ENCODE measurements at places on chromosomes 3 and 15. TPM values are rescaled to one million over a fixed set of nuclear protein-coding genes. Genes with fewer than 3 reads are reported as not detected.
A peak's percentile ranks its signal among the peaks of the same experiment; 100 is the strongest.

- H3K4me1 ChIP-seq = no peaks in the 10 kb centered on the region
- no peak overlapping the region for H3K27ac ChIP-seq
- no peak for DNase-seq
- H3K4me3 ChIP-seq = no peak overlapping the region
- no peaks in the 10 kb centered on the region for H3K36me3 ChIP-seq
Observed at GRCh38 chr3:86951322-86951721, 39.6 kb downstream of the VGLL3 start.

GRCh38 chr15:58478579-58478978 lies 46.8 kb downstream of the LIPC start:
- no peak overlapping the region for H3K4me3 ChIP-seq
- H3K36me3 ChIP-seq = no peaks in the 10 kb centered on the region
- no peaks in the 10 kb centered on the region for H3K27me3 ChIP-seq
- no peak overlapping the region for H3K27ac ChIP-seq

DNA sequence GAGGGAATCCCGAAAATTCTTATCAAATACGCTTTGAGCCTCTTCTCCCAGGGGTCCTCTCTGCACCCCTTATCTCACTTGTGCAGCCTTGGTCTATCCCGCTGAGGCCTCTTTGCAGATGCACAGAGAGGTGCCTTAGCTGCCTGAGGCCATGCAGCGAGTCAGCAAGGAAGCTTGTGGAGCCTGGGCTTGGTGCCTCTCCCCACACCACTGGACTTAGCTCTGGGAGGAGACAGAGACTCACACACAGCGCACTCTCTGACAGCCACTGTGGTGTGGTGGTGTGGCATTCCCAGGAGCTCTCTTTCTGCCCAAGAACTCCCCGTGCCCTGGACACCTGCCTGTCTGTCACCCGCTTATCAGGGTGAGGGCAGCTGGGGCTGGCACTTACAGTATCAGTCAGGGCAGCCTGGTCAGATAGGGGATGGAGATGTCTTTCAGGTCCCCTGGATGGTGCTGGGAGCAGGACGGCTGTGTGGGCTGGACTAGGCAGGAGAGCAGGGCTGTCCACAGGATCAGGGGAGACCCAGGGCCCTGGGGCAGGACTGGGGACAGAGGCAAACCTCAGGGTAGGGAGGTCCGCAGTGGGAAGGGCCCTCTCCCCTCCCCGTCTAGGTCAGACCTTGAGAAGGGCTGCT lies 10.2 kb upstream of the LINGO1 start:
- H3K4me3 ChIP-seq = no peak overlapping the region
- no peak overlapping the region for H3K27ac ChIP-seq
- H3K36me3 ChIP-seq = no peaks in the 10 kb centered on the region

DNA sequence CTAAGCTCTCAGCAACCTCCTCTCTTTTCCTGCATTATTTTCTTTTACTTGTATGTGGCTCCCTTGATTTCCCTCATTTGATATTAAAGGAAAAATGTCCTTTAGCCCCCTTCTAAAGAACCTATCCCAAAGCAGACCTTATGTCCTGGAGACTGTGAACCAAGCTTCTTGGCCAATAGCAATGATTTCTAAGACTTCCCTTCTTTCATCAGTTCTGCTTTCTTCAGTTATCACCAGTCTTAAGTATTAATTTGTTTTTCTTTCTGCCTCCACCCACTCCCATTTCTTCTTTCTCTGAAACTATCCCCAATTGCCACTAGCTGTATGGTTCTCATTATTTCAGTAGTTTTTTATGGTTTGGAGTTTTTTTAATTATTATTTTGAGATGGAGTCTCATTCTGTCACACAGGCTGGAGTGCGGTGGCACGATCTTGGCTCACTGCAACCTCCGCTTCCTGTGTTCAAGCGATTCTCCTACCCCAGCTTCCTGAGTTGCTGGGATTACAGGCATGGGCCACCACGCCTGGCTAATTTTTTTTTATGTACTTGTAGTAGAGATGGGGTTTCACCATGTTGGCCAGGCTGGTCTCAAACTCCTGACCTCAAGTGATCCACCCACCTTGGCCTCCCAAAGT lies 12.1 kb downstream of the TMOD3 start:
- DNase-seq = no peak
- peaks cover 3% of the 10 kb centered on the region for H3K36me3 ChIP-seq
- no peaks in the 10 kb centered on the region for H3K27me3 ChIP-seq
- H3K4me3 ChIP-seq = no peak overlapping the region
- H3K27ac ChIP-seq = no peak overlapping the region

DNA sequence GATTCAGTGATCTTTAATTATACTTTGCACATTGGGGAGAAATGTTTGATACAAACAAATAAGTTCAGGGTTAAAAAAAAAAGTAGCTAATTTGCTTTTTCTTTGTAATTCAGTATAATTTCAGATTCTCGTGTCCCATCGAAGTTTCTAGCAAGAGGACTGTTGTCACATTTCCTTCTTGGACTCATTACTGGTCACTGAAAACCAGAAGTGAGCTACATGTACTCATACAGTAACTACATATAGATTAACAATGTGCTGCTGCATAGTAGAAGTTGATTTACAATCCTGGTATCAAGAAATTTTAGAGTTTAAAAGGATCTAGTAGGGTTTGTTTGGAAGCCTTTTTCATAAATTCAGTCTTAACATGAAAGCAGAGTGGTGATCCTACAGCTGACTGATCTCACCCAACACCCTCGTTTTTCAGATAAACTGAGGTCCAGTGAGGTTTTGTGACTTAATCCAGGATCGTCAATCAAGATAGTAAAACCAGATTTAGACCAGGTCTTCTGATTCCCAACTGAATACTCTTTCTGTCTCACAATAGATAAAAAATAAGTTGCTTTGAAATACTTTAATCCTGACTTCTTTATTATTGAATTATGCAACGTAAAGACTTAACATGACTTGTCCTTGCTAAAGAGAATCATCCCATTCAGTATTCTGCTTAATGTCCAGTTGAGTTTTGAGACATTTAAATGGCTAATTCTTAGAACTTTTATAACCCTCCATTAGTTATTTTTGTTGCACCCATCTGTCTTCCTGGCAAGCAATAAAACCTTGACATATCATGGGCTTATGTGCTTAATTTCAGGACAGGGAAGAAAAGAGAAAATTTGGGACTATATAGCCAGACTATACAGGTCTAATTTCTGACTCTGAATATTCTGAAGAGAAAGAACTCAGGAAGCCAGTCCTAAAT lies 2.8 kb downstream of the SEC62 start:
- peak overlapping the region; percentile 99 for H3K27ac ChIP-seq
- H3K4me3 ChIP-seq = peak overlapping the region; percentile 99
- DNase-seq = no peak
- peaks cover 59% of the 10 kb centered on the region for H3K36me3 ChIP-seq
- peaks cover 84% of the 10 kb centered on the region for H3K4me1 ChIP-seq
- H3K27me3 ChIP-seq = no peaks in the 10 kb centered on the region

DNA sequence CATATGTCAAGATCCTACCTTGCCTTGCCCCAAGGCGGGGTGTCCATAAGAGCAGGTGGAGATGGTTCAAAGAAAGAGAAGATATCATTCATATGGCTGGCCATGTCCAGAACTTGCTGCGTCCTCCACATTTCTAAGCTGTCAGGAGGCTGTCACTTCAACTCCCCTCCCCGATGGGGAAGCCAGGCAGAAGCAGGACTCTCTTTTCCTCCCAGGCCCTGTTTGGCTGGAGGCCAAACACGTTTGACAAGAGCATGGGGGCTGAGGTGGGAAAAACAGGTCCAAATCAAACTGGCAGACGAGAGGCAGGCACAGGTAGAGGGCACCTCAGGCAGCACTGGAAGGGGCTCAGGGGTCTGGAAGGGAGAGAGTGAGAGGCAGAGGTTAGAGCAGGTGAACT lies 37.7 kb downstream of the MESD start:
- no peak overlapping the region for H3K4me3 ChIP-seq
- no peak for DNase-seq
- H3K27ac ChIP-seq = no peak overlapping the region
- no peaks in the 10 kb centered on the region for H3K27me3 ChIP-seq
- no peaks in the 10 kb centered on the region for H3K4me1 ChIP-seq

DNA sequence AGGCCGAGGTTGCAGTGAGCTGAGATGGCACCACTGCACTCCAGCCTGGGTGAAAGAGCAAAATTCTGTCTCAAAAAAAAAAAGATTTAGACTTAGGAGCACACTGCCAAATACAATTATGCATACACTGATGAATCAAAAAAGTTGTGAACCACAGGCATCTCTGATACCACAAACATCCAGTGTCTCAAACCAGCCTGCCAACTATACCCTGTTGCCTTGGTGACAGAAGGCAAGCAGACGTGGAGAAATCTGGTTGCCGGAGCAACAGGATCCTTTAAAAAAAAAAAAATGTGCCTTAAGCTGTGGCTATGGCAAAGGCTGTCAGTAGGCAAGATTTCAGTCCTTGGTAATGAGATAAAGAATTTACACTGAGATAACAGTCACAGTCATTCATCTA lies 202.3 kb downstream of the NEK10 start:
- no peaks in the 10 kb centered on the region for H3K27me3 ChIP-seq
- no peak for DNase-seq
- peaks cover 7% of the 10 kb centered on the region for H3K4me1 ChIP-seq
- no peaks in the 10 kb centered on the region for H3K36me3 ChIP-seq

DNA sequence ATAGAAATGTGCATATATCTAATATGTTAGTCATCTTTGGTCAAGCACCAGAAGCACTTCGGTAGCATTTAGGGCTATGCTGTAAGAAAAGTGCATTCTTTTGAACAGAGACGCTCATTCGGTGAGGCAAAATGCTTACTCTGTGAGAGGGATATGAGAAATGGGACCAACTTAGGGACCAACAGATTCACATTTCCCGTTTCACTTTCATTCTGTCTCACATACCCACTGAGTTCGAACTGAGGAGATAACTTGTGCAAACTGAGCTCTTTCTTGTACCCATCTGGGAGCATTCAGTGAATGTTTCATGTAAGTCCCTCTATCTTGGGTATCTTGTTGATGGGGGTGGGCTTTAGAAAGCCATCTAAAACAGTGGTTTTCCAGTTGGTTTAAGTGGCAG lies 135.3 kb downstream of the FEZF2 start:
- no peak overlapping the region for H3K4me3 ChIP-seq
- DNase-seq = no peak
- H3K4me1 ChIP-seq = peaks cover 8% of the 10 kb centered on the region
- H3K27me3 ChIP-seq = no peaks in the 10 kb centered on the region
- H3K36me3 ChIP-seq = no peaks in the 10 kb centered on the region
- H3K27ac ChIP-seq = no peak overlapping the region

GRCh38 chr15:33358306-33358705 lies 47.5 kb downstream of the RYR3 start:
- H3K4me3 ChIP-seq = no peak overlapping the region
- no peaks in the 10 kb centered on the region for H3K4me1 ChIP-seq
- H3K27me3 ChIP-seq = peaks cover 2% of the 10 kb centered on the region
- DNase-seq = no peak
- H3K27ac ChIP-seq = no peak overlapping the region
- H3K36me3 ChIP-seq = no peaks in the 10 kb centered on the region

DNA sequence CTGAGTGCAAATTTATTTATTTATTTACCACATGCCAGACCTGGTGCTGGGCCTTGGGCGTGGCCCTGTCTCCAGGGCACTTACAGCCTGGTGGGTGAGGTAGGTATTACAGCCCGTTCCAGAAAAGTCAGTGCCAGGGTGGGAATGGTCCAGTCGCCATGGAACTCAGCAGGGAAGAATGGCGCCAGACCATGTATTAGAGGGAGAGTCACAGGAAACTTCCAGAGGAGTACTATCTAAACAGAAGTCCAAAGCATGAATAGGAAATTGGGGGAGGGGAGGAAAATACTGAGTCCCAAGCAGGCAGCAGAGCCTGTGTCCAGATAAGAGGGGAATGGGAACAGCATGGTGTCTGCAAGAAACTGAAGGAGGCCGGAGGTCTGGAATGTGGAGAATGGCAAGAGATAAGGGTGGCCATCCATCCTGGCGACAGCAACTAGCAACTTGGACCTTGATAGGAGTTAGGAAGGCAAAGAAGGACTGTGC lies 27.0 kb downstream of the SH3BP5 start:
- no peaks in the 10 kb centered on the region for H3K27me3 ChIP-seq
- H3K4me3 ChIP-seq = no peak overlapping the region
- peaks cover 93% of the 10 kb centered on the region for H3K4me1 ChIP-seq
- no peak for DNase-seq
- H3K36me3 ChIP-seq = peaks cover 65% of the 10 kb centered on the region

DNA sequence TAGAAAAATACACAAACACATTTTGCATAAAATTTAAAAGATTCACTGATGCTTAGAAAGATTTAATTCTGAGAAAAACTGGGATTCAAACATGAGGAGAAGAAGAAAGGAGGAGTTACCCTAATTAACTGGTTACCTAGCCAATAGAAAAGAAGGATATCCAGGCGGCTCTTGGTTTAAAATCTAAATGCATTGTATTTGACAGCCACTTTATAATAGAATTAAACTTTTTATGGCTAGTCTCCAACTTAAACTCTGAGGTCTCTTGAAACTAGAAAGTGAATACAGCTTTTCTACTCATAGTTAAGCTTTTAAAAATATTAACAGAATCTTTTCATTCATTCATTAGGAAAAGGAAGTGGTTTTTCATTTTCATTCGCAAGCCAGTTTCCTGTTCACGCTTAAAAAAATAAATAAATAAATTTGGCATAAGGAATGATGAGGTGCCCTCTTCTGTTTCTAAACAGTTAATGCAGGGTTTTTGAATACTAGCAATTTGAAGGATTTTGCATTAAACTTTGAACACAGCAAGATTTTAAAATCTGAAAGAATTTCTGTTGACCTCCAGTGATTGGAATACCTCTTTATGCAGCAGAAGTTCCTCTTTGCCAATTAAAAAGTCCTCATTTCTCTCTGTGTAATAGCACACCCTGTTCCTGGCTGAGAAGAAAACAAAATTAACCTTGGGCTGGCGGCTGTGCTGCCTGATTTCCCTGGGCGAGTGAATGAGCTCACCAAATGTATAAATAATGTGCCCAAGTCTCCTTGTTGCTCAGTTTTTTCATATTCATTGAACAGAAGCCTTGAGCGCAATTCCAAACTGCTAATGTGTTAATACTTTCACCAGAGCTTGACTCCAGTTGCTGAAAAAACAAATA lies 105.1 kb downstream of the ZMAT3 start:
- H3K36me3 ChIP-seq = no peaks in the 10 kb centered on the region
- no peaks in the 10 kb centered on the region for H3K27me3 ChIP-seq
- peak overlapping the region; percentile 76 for H3K4me3 ChIP-seq
- H3K27ac ChIP-seq = peak overlapping the region; percentile 81

DNA sequence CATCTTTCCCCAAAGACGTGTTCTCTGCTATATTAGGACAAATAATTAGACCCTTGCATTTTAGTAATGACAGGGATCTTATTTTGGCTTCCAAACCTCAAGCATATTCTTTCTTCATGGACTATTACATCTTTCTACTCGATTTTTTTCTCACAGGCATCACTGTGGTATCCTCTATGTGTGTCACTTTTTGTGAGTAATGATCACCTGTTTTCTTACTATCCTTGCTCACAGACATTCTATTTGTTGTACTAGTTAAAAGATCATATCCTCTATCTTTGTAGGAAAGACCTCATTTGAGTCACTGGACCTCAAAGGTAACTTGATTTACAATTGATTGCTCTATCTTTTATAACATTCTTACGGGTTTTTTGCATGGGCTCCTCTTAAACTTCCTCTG lies 6.8 kb downstream of the C3orf80 start:
- H3K4me1 ChIP-seq = no peaks in the 10 kb centered on the region
- DNase-seq = no peak
- no peak overlapping the region for H3K4me3 ChIP-seq
- no peak overlapping the region for H3K27ac ChIP-seq

GOLGA6L25 gene
- not detected for total RNA-seq

LNP1 gene
- total RNA-seq = 2.4 TPM

ALPK3 gene
- total RNA-seq = 0.20 TPM
